ENCODE measurements at places on chromosomes 16 and 17. TPM values are rescaled to one million over a fixed set of nuclear protein-coding genes. Genes with fewer than 3 reads are reported as not detected.

The TNFRSF17 gene
- not detected for total RNA-seq

The HID1 gene
- 2.8 TPM for total RNA-seq

The IFT20 gene
- 17.5 TPM for total RNA-seq

The PARN gene
- 28.0 TPM for total RNA-seq

The CCNF gene
- total RNA-seq: 59.6 TPM

GRCh38 chr16:60217787-60218186, 1483.7 kb upstream of the GOT2 start:
- ATAC-seq: no peak

DNA sequence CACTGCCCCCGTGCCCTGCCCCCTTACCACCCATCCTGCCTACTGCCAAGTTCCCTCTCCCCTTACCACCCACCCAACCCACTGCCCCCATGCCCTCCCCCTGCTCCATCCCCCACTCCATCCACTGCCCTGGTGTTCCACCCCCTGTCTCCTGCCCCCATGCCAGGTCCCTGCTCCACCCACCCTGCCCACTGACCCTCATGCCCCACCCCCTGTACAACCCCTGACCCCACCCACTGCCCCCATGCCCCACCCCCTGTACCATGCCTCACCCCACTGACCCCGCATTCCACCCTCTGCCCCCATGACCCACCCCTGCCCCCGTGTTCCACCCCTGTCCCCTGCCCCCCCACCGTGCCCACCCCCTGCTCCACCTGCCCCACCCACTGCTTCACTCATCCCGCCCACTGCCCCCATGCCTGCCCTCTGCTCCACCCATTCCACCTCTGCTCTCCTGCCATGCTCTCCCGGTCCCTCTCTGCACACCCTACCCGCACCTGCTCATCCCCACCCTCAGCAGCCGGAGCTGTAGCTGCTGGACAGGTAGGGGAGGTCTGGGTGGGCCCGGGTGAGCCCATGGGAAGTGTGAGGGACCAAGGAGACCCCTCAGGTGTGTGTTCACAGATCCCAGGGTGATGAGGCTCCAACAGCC, 7.4 kb upstream of the FN3KRP start:
- no peak for ATAC-seq

The CMTM2 gene
- 1.3 TPM for total RNA-seq

The SSTR5 gene
- total RNA-seq: not detected

The NAE1 gene
- 110 TPM for total RNA-seq

The PYY gene
- not detected for total RNA-seq

- ATAC-seq: no peak
Observed at GRCh38 chr17:17224137-17224536, 12.8 kb downstream of the FLCN start.

DNA sequence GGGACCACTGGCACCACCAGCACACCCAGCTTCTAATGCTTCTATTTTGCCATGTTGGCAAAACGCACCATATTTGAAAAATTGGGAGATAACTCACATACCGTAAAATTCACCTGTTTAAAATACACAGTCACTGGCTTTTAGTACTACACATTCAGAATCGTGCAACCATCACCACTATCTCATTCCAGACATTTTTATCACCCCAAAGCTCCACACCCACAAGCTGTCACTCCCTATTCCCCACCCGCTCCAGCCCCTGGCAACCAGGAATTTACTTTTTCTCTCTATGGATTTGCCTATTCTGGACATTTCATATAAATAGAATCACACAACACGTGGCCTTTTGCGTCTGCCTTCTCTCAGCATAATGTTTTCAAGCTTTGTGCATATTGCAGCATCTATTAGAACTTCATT, 25.0 kb downstream of the PPL start:
- ATAC-seq: no peak

The PERCC1 gene
- not detected for total RNA-seq

DNA sequence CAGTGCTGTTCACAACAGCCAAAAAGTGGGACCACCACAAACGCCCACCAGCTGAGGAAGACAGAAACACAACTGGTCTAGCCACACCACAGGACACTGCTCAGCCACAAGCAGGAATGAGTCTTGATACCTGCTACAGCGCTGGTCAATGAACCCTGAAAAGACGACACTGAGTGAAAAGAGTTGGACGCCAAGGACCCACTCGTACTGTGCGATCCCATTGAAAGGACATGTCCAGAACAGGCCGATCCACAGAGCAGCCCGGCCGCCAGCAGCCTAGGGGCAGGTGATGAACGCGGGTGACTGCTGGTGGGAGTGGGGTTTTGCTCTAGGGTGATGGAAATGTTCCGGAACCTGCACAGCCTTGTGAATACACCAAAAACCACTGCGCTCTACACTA, 10.6 kb upstream of the SLC38A8 start:
- no peak for ATAC-seq

- ATAC-seq: no peak
Observed at GRCh38 chr16:70706948-70707465, 21.2 kb upstream of the MTSS2 start.

- ATAC-seq: no peak
Observed at GRCh38 chr17:78527345-78527744, 49.9 kb downstream of the DNAH17 start.

GRCh38 chr17:14303343-14304221, 2.7 kb downstream of the HS3ST3B1 start:
- ATAC-seq: no peak

The CD19 gene
- 2.1 TPM for total RNA-seq

GRCh38 chr17:9906616-9907015, 1.5 kb upstream of the RCVRN start:
- ATAC-seq: no peak

DNA sequence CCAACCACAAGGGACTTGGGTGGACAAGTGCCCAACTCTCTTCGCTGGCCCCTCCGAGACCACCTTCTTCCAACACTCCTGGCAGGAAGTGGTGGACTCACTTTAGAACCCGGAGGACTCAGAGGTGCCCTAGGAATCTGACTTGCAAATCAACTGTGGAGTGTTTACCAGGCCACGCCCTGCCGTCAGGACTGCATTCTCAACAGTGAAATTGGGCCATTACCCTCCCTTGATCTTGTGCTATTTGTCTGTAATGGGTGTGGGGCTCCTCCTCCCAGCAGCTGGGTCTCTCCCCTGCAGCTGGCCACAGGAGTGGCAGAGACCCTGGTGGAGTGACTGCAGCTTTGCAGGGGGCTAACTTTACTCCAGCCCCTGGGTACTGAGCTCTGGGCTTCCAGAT, 212.2 kb upstream of the RPL38 start:
- ATAC-seq: no peak

GRCh38 chr17:82507631-82508175, 11.8 kb upstream of the FOXK2 start:
- ATAC-seq: no peak

The TLCD3B gene
- 1.9 TPM for total RNA-seq

All from activated T-helper 17 cell treated with anti-CD3 and anti-CD28 coated beads, Interleukin-2, amount 50 U/mL, for 72 hours (primary cell).